Tibial nerve (tissue), 4 donors: ENCODE measurements at places on chromosomes 4 and X.

- DNase-seq = no peak
Measured at GRCh38 chr4:103567591-103567990, 152.2 kb downstream of the TACR3 start.

GRCh38 chr4:15690020-15690809 lies 8.6 kb downstream of the FAM200B start:
- no peak for DNase-seq

DNA sequence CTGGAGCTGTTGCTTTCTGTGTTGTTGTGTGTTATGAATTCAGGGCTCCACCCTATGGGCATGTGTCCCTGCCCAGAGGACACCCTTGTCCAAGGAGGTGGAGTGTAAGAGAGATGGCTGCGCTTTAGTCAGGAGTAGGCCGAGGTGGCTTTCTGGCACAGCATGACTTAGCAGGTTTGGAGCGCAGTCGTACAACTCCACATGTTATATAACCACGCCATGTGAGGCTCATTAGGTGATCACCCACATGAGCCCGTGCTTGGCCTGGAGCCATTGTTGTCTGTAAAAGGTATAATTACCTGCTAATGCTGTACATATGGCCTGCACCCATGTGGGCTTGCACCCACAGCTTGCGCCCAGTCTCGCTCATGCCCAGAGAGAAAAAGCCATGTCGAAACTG lies 15.8 kb upstream of the ANAPC4 start:
- no peak for DNase-seq

GRCh38 chr4:138413273-138413672 lies 171.1 kb upstream of the SLC7A11 start:
- DNase-seq = no peak

DNA sequence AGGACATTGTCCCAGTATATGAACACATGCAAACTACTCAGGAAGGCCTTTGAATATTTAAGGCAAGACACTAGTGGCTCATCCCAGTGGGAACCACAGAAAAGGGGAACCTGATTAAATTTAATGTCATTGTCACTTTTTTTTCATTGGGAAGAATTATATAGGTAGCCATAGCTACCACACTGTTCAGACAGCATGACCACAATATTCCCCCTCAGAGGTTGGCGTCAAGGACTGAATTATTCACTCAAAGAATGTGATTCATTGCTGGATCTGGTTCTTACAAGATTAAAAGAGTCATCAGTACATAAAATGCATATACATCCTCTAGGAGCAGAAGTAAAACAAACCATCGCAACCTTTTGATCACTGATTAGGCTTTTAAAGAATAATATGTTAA lies 92.0 kb upstream of the SMARCAD1 start:
- no peak for DNase-seq

DNA sequence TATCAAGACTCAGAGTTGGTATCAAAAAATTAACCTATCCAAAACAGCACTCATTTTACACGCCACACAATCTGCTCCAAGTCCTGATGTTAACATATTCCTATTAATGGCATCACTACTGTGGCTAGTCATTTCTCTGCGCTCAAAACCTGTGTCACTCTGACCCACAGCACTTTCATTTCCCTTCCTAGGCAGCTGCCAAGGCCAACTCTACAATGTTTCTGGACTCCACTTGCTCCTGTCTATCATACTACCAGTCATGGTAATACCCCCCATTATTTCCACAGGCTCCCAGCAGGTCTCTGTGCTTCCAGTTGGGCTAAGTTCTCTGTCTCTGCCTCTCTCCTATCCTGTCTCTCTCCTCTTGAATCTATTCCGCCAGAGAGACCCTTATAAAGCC lies 323.6 kb downstream of the NR3C2 start:
- DNase-seq = no peak

- DNase-seq = no peak
Measured at GRCh38 chr4:98262431-98262830, 1.2 kb downstream of the RAP1GDS1 start.

- no peak for DNase-seq
Measured at GRCh38 chr4:123246085-123246484, 150.5 kb upstream of the SPRY1 start.

GRCh38 chr4:136900696-136901095 lies 631.6 kb downstream of the PCDH18 start:
- DNase-seq = no peak

GRCh38 chr4:30957706-30958105 lies 237.5 kb downstream of the PCDH7 start:
- DNase-seq = no peak

DNA sequence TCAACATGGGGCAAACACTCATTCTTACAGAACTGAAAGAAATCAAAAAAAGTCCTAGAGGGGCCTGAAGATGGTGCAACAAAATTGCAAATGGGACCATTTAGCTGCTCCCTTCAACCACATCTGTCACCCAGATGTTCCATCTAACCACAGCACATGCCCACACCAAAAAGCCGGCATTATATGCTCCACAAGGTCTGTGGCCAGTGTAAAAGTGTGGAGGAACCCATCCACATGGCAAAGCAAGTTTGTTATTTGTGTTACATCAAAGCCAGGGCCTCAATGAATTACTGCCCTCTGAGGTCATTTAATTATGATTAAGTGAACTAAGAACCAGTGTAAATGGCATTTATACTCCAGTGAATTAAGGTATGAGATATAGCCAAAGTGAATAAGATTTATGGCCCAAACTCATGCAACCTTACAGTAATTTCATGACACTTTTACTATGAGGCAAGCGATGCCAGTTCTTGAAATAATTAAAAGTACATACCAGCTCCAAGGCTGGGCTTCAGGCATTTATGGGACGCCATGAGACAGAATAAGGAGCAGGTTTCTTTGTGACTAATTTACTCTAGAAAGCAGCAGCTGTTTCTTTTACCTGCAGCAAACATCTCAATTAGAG lies 48.7 kb upstream of the FGF16 start:
- no peak for DNase-seq

- no peak for DNase-seq
Measured at GRCh38 chr4:7598939-7599790, 164.4 kb upstream of the PSAPL1 start.

- no peak for DNase-seq
Measured at GRCh38 chrX:31633349-31633748, 561.5 kb upstream of the FTHL17 start.
